ENCODE measurements at places on chromosomes 2 and 18.

DNA sequence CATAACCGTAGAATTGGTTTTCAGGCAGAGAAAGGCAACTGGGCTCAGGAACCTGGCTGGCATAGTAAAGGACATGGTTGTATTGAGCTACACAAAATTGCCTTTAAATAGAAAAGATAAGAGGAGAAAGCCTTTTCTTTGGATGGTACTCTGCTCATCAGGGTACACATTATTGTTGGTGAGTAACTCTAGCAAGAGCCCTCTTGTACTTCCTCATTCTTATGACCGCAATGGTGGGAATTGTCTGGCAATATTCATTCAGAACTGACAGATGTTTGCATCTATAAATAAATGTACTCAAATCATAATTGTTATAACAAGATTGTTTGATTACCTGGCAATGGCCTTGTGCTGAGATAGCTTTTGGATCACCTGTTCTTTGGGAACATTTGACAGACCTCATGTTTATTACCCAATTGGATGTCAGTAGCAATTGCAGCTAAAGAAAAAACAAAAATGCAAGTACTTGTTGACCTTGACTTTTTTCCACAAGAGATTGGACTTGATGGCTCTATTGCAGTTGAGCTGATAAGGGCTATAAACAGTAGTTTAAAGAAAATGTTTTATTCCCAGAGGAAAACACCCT is 43.9 kb downstream of the MEIS1 start:
- no peak for DNase-seq

DNA sequence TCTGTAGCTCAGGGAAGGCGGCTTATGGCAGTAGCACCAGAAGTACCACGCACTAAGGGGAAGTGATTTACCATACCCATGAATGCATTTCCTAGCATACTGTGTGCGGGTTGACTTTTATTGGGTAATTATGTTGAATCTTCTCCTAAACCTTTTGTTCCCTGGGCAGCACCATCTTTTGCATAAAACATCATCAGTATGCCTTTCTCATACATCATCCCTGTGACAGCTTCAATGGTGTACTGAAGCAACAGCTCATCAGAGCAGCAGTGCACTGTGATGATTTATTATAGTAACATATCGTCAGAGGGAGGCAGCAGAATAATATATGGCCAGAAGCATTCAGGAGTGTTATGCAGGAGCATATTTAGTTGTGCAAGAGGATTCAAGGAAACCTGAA is 204.9 kb downstream of the CDH7 start:
- no peak for DNase-seq

DNA sequence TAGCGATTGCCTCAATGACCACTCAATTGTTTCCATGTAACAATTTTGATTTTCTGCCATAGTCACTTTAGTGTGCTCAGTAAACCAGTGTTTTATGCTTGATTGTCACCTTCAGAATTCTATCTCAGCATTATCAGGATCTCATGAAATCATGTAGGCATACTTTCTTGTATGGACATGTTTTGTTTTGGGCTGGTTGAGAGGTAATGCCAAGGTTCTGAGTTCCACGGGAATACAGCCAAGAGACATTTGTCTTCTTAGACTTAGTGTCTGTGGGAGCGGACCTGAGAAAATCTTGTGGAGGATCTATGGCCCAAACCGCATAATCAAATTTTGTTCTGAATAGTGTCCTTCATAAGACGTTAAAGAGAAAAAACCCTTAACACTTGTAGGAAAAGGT is 10.2 kb downstream of the MSTN start:
- DNase-seq: no peak

GRCh38 chr2:186871881-186872280 is 22.9 kb upstream of the ZSWIM2 start:
- no peak for DNase-seq

GRCh38 chr18:37698508-37699040 is 133.0 kb upstream of the CELF4 start:
- no peak for DNase-seq

- no peak for DNase-seq
Observed at GRCh38 chr2:47056868-47057686, 98.0 kb downstream of the STPG4 start.

GRCh38 chr2:75870651-75871137 is 160.0 kb upstream of the GCFC2 start:
- peak; percentile 4 for DNase-seq

GRCh38 chr2:217691920-217692666 is 310.7 kb downstream of the TNS1 start:
- no peak for DNase-seq

DNA sequence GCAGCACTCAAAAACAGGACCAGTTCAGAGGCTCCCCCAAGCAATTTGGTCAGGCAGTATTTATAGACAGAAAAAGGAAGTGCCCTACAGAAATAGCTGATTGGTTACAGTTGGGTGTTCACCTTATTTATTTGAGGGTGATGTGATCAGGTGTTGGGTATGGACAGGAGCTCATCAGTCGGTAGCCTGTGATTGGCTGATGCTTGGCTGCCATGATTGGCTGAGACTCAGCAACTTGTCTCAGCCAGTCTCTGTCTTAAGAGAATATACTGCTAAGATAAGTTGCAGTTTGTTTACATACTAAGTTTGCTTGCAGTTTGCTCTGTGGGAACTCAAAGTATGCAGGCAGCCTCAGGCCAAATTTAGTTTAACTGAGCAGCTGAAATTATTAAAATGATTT is 9.4 kb downstream of the ABCG8 start:
- DNase-seq: no peak

- DNase-seq: no peak
Observed at GRCh38 chr18:9082711-9083510, 19.6 kb upstream of the NDUFV2 start.

DNA sequence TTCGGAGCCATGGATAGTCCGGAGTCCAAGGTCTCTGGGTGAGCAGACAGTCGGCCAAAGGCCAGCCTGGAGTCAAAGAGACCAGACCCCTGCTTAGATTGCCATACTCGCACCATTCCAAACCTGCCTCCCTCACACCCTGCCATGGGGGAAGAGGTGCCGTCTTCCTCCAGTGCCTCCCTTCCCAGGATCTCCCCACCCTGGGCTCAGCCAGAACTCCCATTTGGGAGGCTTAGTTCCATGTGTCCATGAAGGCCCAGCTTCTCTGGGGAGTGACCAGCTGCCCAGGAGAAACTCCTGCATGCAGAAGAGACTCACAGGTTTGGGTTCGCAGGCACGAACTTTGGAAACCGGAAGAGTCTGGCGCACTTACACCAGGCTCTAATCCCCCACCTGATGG is 21.7 kb downstream of the IGFBP5 start:
- no peak for DNase-seq

DNA sequence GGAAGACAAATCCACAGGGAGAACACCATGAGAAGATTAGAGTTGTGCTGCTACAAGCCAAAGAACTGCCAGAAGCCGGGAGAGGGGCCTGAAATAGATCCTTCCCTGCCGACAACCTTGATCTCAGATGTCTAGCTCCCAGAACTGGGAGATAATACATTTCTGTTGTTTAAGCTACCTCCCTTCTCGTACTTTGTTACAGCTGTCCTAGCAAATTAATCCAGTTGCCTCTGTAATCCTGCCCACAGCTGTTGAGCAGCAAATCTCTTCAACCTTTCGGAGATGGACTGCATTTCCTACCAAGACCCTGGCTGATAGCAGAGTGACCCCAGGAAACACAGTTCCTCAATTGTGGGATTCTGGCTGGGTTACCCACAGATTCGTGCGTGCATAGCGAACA is 2.6 kb upstream of the TBC1D8 start:
- DNase-seq: no peak

Measured in neural progenitor cell (in vitro differentiated cells).